ENCODE measurements at places on chromosomes 6 and 20.

GRCh38 chr20:21315138-21315537 is 12.0 kb downstream of the XRN2 start:
- no peak for DNase-seq

GRCh38 chr6:132650429-132650828 is 8.6 kb downstream of the TAAR1 start:
- DNase-seq = no peak

GRCh38 chr6:123997223-123997622 is 193.6 kb downstream of the NKAIN2 start:
- DNase-seq = peak; percentile 90

- DNase-seq = no peak
Measured at GRCh38 chr6:136723780-136724179, 68.5 kb downstream of the MAP3K5 start.

- no peak for DNase-seq
Measured at GRCh38 chr20:57265336-57265996, 975 bp downstream of the BMP7 start.

DNA sequence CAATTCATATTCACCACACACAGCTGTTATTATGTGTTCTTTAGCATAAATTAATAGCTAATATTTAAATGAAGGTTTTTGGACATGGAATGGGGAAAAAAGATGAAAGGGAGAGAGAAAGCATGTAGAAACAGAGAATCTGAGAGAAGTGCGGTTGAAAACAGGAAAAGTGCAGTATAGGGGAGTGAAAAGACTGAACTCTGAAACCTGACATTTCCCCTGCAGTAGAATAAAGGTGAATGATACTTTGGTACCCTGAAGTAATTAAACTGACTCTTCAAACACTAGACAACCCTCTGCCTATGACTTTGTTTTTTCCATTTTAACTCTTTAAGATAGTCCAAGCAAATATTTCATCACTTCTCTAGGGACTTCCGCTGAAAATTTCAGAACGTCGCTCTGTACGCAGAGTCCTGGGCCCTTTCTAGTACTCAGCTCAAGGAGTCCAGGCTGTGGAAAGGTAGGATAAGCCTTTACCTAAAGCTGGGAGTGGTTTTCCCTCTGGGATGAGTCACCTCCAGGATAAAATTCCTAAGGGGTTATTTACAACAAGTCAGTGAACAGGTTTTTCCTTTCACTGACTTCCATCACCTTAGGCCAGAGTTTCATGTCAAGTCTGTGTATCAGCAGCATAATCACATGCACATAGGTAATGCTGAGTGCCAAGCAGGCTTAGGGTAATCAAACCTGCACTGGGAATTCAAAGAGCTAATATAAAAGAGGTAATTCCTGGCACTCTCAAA is 614.5 kb downstream of the PKHD1 start:
- DNase-seq = no peak

DNA sequence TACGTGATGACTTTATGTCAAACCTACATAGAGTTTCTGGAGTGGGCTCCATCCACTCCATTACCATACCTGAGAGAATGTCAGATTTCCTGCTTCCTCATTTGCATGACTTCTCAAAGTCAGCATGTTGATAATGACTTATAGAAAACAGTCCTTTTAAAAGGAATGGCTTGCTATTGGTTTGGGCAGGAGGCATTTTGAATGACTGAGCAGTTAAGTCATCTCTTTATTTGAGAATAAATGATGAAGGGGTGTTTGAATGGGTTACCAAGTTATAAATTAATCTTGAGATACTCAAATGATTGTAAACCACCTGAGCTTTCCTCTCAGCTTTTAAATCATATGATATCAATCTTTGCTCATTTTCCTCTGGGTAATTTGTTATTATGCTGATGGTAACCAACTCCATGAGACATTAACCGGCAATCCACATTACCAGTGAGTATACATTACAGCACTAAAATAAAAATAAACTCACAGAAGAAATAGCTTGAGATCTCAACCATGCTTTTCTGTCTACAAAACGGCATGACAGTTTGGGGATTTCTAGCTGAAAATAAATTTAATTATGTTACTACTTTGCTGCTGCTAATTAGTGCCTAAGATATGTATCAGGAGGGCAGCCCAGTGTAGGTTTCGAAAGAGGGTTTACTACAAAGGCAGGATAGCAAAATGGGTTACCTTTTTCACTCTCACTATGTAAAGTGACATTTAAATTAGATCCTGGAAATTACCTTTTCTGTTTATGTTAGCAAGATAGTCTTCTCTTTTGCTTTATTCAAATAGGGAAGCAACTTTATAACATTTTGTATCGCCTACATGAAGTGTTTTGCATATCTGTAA is 78.8 kb downstream of the RPS12 start:
- no peak for DNase-seq

GRCh38 chr20:24653306-24653705 is 183.9 kb downstream of the SYNDIG1 start:
- DNase-seq = no peak

DNA sequence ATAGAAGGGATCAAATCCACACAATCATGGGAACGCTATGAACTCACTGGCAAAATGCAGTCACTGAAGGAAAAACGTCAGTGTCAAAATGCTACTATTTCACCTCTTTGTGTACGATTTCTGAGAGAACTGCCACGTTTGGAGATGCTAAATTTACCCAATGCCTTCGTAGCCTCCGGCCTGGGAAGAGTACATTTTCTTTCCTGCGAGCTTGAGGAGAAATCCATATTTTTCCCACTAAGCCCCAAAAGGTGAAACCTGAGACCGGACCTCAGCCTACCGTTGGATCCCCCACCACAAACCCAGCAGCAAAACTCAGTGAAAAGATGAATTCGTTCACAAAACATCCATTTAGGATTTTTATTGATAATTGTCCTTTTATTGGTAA is 131.7 kb downstream of the GPX5 start:
- no peak for DNase-seq

DNA sequence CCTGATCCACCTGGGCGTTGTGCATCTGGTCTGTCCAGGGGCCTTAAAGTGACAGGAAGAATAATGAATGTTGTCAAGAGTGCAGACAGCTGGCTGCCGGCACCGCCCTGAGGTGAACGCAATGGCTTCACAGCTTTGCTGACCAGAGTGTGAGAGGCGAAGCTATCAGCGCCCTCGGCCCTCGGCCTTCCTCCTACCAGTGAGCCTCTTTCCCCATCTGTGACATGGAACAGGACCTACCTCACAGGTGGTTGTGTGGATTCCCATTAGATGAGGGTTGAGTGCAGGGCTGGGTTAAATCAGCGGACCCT is 54.8 kb downstream of the CTCFL start:
- DNase-seq = no peak

GRCh38 chr20:54180931-54181330 is 7.1 kb upstream of the CYP24A1 start:
- DNase-seq = no peak

DNA sequence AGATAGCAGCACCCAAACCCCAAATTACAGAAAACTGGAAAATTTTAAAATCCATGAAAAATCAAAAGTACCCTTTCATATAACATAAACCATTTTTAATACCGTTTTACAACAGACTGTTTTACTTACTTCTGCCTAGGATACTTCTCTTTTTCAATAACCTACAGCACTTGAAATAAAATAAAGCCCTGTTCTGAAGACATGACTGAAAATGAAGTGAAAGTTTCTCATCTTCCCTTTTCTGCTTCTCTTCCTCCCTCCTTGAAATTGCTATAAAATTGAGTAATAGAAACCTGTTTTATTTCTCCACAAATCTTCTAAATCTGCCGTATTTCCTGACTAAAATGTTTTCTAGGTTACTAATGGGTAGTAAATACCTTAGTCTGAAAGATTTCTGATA is 20.3 kb downstream of the MMS22L start:
- no peak for DNase-seq

- no peak for DNase-seq
Measured at GRCh38 chr6:125469915-125470314, 168.1 kb upstream of the HDDC2 start.

GRCh38 chr6:96576221-96576620 is 13.3 kb downstream of the FHL5 start:
- DNase-seq = no peak

DNA sequence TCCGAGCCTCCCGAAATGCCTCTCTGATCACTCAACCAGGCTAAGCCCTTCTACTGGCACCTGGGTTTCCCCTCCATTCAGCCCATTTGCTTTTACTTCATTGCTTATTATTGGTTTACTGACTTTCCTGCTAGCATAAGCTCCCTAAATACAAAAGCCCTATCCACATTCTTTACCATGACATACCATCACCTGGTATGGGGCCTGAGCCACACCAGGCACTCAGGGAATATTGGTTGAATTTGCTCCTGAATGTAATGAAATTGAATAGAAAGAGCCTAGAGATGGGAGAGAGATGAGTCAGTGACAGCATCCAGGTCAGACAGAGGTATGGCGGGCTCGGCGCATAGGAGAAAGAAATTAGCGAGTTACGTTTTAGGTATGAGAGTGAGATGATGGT is 120.0 kb downstream of the CD164 start:
- no peak for DNase-seq

- no peak for DNase-seq
Measured at GRCh38 chr6:97282238-97282725, 734 bp downstream of the MMS22L start.

DNA sequence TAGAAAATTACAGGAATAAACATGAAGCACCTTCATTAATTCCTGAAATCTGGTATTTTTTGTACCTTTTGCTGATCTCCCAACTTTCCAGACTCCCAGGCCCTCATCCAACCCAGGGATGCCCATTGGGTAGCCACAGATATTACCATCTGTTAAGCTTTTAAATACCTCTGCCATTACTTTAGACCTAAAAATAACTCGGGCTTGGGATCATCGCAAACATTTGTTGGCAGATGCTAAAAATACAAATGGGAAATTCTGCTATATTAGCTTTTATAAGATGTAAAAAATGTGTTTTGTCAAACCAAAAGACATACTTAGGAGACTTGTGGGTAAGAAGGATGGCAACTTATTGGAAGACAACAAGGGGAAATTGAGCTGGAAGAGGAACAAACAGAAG is 376.1 kb downstream of the CENPW start:
- no peak for DNase-seq

GRCh38 chr6:62446647-62447316 is 160.8 kb upstream of the KHDRBS2 start:
- DNase-seq = no peak

DNA sequence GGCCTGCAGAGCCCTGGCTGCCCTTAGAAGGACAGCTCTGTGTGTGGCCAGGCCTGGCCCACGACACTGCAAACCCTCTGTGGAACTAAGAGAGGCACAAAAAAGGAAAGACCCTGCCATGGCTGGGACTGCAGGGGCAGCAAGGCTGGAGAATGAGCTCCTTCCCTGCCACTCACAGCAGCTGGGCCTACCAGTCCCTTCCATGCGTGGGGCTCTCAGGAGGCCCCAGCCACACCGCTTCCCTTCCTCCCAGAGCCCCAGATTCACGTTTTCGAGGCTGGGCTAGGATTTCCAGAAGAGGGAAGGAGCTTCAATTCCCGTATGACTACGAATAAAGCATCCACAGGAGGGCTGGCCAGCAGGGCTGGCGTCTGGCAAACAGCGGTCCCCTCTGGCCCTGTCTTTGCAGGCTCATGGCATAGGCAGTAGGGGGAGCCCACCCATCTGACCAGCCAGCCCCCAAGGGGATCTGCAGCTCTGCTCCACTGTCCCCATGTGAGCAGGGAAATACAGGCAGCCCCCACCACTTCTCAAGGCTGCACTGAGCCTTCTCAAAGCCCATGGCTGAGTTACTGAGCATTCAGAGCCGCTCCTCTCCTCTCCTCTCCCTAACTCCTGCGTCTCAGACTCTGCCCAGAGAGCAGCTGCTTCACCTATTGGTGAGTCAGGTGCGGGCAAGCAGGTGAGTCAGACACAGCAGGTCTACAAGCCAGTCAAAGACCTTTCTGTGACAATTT is 53.1 kb downstream of the NINL start:
- DNase-seq = no peak

DNA sequence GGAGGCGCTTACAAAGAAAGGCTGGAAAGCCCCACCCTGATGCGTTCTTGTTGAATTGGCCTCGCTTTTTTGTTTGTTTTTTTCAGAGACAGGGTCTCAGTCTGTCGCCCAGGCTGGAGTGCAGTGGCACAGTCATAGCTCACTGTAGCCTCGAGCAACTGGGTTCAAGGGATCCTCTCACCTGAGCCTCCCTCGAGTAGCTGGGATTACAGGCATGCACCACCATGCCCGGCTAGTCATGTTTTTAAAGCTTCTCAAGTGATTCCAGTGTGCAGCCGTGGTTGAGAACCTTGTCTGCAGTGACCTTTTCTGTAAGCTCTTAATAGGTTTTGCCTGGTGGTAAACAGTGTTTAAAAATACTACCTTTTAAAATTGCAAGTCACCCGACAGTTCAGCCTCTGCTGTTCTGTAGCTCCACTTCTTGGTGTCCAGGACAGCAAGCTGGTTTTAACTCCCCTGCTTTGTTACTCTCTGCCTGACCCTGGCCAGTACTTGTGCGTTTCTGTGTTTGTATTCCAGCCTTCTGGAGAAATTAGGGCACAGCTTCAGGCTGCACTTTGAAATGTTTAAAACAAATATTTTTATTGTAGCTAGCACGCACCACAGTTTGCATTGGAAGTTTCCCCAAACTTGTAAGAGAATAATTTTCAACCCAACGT is 54.4 kb downstream of the KDM1B start:
- no peak for DNase-seq

GRCh38 chr6:156109713-156110112 is 654.1 kb upstream of the NOX3 start:
- DNase-seq = no peak

GRCh38 chr20:10453241-10453640 is 18.1 kb downstream of the SLX4IP start:
- DNase-seq = no peak

GRCh38 chr20:5044075-5044620 is 42.8 kb upstream of the SLC23A2 start:
- no peak for DNase-seq

DNA sequence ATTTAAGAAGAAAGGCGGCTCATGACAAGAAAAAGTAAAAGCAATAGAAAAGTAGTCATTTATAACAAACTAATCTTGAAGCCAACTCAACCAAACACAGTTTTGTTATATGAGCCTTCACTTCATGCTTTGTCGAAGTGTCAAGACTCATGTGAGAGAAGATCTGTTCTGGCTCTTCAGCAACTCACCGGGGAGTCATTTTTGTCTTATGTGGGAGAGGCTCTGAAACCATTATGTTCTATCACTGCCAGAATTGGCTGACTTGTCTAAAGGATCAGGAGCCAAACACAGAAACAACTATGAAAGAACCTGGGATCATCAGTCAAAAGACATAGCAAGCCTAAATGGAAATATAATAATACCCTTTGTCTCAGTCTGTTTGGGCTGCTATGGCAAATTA is 105.2 kb downstream of the CDK19 start:
- no peak for DNase-seq

DNA sequence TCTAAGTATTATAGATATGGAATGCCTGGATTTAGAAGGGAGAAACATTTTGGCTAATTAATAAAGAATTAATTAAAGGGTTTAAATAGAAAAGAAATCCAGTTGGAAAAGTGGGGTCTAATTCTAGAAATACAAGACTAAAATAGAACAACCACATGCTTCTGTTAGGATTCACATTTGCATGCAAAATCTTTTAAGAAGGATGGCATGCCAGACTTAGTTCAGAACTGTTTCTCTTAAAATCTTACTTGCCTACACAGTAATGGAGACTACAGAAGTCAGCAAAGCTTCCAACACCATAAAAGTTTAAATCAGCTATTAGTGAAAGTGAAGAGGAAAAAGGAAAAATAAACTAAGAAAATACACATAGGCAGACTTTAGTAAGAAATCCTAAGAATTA is 32.7 kb upstream of the KATNA1 start:
- no peak for DNase-seq

GRCh38 chr6:5302995-5303622 is 41.8 kb downstream of the FARS2 start:
- no peak for DNase-seq

GRCh38 chr6:110543106-110543505 is 66.7 kb upstream of the SLC22A16 start:
- no peak for DNase-seq

Data from NCI-H1092 (cell line).